ENCODE measurements at places on chromosomes 7 and 10.

GRCh38 chr7:85479918-85480643, 293.2 kb upstream of the SEMA3D start:
- no peak for DNase-seq

GRCh38 chr7:43139137-43139536, 26.7 kb downstream of the HECW1 start:
- DNase-seq: no peak

GRCh38 chr7:85749696-85750453, 563.0 kb upstream of the SEMA3D start:
- no peak for DNase-seq

- no peak for DNase-seq
Observed at GRCh38 chr7:100413889-100414288, 14.6 kb downstream of the ZCWPW1 start.

DNA sequence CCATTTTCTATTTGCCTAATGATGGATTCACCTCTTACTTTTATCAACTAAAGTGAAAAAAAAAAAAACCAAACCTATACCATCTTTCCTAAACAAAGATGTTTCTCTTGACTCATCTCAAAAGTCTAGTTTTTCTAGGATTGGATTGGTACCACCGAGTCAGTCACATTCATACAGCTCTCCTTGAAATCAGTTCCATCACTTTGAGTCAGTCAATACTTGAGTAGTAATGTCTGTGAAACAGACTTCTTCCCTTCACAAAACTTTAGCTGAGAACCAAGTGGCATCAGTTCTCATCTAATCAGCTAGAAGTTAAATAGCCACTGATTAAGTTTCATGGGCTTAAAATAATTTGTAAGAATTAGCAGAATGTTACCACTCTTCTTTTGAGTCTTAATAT, 13.3 kb downstream of the CDK6 start:
- DNase-seq: no peak

DNA sequence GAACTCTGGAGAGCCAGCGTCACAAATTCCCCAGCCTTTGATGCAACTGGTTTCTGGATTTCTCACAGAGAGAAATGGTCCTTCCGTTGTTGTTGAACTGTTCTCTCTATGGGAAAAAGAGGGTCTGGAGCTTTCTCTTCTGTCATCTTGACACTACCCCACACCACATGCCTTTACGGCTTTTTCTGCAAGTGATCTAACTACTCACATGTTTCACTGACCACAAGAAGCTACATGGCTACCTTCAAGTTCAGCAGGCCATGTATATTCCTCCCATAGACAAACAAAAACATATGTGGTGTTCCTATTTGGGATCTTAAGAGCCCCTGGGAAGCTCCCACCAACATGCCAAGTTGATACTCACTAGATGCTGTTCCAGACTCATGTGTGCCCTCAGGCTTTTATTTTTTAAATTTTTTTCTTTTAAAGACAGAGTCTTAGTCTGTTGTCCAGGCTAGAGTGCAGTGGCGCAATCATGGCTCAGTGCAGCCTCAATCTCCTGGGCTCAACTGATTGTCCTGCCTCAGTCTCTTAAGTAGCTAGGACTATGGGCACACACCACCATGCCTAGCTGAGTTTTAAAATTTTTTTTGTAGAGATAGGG, 72.0 kb downstream of the RNF216 start:
- DNase-seq: no peak

DNA sequence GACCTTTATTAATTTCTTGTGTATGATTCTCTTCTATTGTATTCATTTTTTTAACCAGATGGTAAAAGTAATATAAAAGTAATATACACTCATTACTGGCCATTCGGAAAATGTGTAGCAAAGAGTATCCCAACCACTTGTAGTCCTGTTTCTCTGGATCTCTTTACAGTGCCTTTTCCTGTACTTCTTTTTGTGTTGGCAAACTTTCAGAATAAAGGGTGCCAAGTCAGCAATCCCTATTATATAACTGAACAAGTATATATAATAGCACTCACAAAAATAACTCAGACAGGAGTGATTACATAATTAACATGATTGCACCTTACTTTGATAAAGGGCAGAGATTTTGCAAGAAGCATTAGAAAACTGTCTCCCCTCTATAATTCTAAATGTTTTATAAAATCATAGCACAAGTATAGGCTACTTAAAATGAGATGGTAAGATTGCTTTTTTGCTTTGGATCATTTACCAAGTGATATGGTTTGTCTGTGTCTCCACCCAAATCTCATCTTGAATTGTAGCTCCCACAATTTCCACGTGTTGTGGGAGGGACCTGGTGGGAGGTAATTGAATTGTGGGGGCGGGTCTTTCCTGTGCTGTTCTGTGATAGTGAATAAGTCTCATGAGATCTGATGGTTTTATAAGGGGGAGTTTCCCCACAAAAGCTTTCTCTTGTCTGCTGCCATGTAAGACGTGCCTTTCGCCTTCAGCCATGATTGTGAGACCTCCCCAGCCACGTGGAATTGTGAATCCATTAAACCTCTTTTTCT, 41.5 kb upstream of the EPC1 start:
- DNase-seq: no peak

GRCh38 chr10:117731121-117731791, 188.7 kb downstream of the EMX2 start:
- no peak for DNase-seq
